ENCODE measurements at places on chromosomes 1 and 21. TPM values are rescaled to one million over a fixed set of nuclear protein-coding genes. Genes with fewer than 3 reads are reported as not detected.

Gene MYBPH
- not detected for total RNA-seq

Gene BROX
- 15.9 TPM for total RNA-seq

Gene LCE1F
- total RNA-seq, result not detected

Gene LCE1A
- total RNA-seq, result not detected

Gene ARMH1
- total RNA-seq, result 339 TPM

Gene MIXL1
- total RNA-seq, result 1.6 TPM

Gene MFSD2A
- total RNA-seq, result 2.4 TPM

GRCh38 chr1:32400876-32401631 is 6.8 kb upstream of the BSDC1 start:
- peak; percentile 65 for DNase-seq

- no peak for DNase-seq
Observed at GRCh38 chr1:226126824-226127569, 59.5 kb downstream of the ACBD3 start.

- DNase-seq, result no peak
Observed at GRCh38 chr1:50272912-50273311, 150.3 kb downstream of the DMRTA2 start.

- DNase-seq, result no peak
Observed at GRCh38 chr1:67009792-67010191, 44.2 kb downstream of the SLC35D1 start.

DNA sequence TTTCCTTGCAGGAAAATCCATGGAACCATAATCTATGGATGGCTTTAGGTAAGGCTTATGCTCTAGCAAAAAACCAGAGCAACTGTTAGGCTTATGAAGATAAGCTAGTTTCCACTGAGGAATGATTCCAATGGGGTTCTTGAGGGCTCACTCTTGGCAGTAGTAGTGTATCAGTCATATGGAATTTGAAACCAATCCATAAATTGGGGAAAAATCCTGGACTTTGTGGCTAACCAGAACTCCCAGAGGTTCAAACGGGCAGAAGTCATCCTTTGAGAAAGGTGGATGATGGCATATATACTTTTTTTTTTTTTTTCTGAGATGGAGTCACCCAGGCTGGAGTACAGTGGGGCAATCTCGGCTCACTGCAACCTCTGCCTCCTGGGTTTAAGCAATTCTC is 54.2 kb upstream of the ATF3 start:
- DNase-seq, result no peak

- DNase-seq, result no peak
Observed at GRCh38 chr1:165629848-165630628, 996 bp upstream of the MGST3 start.

DNA sequence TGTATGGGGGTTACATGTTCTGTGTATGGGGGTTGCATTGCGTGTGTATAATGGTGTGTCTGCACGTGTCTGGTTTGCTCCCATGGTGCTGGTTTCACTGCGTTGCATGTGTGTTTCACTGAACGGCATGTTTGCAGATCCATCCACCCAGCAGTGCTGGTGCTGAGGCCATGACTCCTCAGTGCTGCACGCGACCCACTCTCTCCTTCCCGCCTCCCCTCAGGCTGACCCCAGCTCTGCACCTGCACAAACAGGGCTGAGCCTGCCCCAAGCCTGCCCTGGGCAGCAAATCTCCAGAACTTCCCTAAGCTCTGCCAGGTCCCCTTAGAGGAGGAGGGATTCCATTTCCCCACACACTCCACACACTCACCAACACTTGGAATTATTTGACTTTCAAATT is 18.7 kb downstream of the ACTRT2 start:
- no peak for DNase-seq

DNA sequence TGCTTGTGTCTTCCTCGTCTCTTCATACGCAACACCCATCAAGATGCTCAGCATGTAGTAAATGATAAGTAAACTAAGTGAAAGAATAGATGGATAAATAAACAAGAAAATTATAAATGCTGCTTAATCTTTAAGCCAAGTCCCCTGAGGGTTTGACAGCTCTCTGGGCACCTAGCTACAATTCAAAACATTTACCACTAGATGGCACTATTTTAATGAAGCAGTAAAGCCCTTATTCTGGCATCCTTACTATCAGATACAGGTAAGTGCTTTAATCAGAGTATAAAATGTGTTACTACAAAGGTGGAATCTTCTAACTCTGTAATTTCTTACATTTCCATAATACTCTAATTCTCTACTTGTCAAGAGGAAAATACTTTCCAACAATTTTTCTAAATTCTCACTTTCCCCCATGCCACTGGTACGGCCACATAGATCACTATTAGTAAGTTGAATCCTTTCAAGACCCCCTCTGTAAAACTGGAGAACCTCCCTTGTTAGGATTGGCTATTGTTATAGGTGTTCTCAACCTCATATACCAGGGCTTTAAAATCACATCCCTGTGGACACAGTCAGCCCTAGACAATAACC is 137.8 kb downstream of the BARHL2 start:
- no peak for DNase-seq

DNA sequence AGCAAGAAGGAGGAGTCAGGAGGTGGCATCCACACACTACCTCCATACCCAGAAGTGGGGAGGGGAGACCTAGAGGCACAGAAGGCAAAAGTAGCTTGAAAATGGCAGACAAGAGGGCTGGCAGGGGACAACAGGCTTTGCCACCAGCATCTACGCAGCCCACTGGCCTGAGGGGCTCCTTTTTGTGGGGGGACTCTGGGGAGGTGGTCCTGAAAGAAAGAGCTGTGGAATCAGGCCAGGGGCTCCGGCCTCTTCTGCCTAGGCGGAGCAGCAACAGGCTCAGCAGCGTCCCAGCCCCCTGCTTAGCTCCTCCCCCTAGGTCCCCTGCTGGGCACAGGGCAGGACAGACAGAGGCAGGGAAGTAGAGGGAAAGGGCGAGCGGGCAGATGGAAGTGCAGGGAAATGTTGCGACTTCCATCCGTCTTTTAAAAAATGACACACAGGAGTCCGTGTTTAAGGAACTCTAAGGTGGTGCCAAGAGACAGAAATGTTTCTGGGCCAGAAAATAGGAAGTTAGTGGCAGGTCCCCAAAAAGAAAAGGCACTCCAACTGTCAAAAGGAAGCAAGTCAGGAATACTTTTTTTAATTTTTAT is 10.0 kb upstream of the LEFTY2 start:
- DNase-seq, result peak; percentile 31

DNA sequence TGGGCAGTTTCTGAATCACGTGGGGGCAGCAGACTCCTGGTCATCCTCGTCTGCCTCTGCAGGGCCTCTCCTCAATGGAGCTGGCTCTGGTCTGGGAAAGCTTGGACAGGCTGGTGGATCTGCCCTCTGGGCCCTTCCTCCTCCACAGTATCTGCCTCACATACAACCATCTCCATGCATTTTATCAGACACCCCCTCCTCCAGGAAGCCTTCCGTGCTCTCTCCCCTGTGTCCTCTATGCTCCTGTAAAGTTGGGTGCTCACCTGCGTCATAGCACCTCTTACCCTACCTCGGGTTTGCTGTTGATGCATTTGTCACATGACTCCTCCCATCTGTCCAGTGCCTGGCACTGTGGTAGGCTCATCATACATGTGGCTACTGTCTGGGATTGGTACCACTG is 95.7 kb upstream of the TMEM51 start:
- no peak for DNase-seq

- DNase-seq, result no peak
Observed at GRCh38 chr1:203364094-203364801, 13.3 kb upstream of the FMOD start.

DNA sequence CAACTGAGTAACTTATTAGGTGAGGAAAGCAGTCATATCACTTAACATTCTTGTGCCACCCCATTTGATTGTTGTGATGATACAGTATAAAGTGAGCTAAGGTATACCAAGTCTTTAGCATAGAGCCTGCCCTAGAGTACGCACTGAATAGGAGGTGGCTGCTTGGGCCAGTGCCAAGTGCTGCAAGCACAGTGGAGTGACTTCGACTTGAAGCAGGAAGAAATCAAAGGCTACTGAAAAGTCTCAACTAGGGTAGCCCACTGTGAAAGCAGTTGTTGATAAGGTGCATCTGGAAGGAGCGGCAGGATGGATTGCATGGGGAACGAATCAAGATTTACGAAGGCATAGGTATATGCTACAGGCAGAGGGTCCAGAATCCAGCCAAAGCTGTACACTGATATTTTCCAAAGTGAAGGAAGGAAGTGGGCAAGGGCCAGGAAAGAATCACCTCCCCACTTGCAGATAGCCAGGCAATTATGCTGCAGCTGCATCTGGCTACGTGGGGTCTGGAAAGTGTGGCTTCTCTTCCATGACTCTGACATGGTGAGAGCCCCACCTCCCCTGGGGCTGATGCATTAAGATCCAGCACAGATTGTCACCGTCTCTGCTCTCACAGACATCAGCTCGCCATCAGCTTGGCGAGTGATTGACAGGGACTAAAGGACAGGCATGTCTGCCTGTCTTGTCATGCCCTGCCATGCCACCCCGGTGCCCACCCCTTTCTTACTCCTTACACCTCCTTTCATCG is 287.0 kb upstream of the PLXNA2 start:
- DNase-seq, result no peak

DNA sequence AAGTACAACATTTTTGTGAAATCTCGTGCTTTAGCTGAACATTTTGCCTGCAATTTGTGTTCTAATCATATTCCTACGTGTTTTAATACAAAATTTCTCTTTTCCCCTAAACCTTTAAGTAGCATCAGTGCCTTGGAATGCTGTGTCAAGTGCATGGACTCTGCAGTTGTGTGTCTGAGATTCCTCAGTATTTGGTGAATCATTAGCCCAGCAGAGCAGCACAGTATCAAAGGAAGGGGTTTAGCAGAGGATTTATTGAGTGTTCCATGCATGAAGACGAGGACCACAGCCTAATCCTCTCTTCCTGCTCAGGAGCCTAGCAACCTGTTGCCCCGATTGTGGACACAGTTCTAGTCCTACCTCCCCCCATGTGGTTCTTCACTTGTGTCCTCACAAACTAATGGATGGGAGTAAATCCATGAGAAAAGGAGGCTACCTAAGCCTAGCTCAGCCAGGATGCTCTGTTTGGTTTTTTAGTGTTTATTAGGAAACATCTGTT is 29.3 kb upstream of the PCP4 start:
- DNase-seq, result no peak

- DNase-seq, result no peak
Observed at GRCh38 chr1:107670397-107671040, 294.5 kb downstream of the VAV3 start.

DNA sequence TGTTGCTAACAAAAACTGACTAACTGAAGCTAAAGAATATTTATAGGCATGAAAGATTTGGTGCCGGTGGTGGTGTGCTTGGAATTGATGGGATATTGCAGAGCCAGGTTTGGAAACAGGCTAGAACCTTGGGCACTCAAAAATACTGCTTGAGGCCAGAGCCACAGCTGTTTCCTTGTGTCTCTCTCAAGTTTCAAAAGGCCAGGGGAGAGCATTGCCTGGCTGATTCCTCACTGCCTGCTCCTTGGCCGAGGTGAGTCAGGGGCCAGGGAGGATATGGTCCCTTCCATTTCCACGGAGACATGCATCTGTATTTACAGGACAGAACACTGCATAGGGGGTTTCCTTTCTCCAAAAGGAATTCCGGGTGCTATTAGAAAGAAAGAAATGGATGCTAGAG is 36.1 kb upstream of the IVNS1ABP start:
- no peak for DNase-seq

DNA sequence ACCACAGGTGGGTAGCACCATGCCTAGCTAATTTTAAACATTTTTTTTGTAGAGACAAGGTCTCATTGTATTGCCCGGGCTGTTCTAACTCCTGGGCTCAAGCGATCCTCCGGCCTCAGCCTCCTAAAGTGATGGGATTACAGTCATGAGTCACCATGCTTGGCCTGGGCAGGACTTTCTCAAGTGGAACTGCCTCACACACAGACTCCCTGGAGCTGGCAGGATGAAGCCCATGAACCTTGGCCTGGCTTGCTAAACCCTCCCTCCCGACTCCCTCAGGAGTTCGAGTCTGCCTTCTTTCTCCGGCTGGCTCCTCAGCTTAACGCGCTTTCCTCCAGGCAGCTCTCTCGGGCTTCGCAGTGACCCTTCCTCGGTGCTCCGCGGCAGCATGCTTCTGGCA is 7.7 kb upstream of the ECE1 start:
- no peak for DNase-seq

GRCh38 chr1:113732802-113733201 is 26.5 kb downstream of the PHTF1 start:
- DNase-seq, result no peak

DNA sequence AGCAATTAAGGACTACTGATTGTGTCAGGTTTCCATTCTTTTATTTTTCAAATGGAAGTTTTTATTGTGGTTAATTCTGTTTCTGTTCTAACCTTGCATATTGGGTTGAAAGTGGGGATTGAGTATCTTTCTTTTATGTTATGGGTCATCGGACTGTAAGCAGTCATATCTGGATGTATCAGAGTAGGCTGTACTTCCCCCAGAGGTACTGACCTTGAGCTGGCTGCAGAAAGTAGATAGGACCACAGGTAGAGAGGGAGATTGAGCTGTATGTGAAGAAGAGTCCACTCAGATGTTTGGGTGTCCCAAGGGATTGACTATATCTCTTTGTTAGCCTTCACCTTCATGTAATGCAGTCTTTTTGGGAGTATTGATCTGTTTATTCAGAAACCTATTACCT is 20.5 kb upstream of the ALG14 start:
- no peak for DNase-seq

DNA sequence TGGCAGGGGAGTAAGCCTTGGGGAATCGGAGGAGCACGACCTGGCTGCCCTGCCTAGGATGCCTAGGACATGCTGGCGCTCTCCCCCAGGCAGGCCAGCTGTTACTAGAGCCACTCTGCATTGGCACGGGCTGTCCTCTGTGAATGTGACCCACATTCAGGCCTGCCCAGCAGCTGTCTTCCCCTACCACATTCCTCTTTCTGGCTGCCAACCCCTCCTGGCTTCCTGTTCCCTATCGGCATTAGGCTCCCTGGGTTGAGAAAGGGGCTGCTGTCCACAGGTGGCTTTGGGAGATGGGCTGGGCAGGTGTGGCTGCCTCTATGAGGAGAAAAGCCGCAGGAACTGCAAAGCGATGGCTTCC is 2.3 kb upstream of the NFASC start:
- no peak for DNase-seq
